ENCODE measurements at places on chromosomes 5 and 9.

DNA sequence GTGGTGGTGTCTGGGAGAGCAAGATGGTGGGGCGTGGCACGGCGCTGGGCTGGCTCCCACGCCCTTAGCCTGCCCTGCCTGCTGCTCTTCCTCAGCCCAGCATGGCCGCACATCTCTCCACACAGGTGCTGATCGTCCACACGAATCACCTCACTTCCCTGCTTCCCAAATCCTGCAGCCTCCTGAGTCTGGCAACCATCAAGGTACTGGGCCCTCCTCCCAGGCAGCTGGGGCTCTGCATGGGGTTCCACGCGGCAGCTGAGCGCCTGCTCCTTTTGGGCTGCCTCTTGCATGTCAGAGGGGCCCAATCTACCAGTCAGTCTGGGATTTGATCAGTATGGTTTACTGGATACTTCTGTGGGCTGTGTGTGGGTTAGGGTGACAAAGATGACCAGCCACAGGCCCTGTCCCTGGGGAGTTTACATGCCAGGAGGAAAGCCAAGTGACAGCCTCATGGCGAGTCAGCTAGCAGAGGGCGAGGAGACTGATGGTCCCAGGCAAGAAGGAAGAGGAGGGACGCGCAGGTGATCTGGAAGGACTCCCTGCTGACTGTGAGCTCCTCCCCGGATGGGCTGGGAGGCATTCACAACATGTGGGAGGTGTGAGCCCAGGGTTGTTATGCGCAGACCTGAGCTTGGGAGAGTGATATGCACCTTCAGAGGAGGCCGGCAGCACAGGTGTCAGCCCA is 6.0 kb downstream of the LRSAM1 start:
- no peak for DNase-seq

DNA sequence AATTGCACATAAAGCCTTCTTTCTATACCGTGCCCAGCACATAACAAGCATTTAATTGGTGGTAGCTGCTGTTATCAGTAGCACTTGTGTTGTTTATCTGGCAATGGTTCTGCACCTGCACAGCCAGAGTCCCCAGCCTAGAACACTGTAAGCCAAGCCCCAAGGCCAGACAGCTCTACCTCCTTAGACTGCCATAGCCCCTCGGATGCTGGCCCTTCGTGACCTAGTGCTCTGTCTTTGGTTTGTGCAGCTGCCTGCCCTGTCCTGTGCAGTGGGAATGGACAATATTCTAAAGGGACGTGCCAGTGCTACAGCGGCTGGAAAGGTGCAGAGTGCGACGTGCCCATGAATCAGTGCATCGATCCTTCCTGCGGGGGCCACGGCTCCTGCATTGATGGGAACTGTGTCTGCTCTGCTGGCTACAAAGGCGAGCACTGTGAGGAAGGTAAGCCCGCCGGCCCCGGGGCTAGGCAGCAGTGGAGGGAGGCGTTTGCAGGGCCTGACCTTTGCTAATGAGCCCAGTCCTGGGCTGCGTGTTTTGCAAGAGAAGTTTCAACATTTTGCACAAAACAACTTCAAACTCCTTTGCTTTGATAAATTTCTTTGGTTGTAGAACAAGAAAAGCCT is 173.3 kb upstream of the WWC1 start:
- no peak for DNase-seq

DNA sequence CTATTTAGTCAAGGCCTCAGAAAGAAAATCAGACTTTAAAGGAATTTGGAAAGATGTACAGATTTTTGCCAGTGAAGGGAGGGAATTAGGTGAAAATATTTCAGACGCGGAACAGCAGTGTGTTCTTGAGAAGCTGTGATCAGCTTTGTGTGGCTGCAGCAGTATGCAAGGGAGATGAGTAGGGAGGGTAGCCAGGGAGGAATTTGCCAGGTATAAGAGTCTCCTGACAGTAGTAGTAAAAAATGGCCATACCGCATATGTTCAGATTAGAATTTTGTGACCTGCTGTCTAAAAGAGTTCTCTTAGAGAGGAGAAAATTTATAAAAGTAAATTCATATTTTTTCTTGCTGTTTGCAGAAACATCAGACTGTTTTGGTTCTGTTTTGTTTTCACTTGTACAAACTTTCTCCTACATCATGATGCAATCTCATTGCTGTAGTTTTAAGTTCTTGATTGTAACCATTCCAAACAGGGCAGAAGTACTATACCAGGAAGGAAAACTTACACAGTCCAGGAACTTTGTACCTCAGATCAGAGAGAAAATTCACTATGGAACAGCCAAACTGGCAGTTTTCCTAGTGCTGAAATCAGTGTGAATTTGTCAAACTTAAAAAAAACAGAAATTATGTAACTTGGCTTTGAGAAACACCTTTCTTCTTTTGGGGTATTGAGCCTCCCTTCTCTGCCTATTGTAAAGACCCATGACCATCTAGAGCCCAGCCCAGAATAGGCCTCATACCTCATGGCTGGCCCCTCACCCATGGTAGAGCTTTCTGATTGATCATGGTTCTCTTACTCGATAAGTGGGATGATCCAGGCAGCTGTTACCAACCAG is 78.4 kb upstream of the NR3C1 start:
- no peak for DNase-seq

- DNase-seq = no peak
Measured at GRCh38 chr9:120875643-120875953, 1.4 kb downstream of the PHF19 start.

GRCh38 chr5:125245216-125245615 is 498.8 kb upstream of the ZNF608 start:
- DNase-seq = no peak

DNA sequence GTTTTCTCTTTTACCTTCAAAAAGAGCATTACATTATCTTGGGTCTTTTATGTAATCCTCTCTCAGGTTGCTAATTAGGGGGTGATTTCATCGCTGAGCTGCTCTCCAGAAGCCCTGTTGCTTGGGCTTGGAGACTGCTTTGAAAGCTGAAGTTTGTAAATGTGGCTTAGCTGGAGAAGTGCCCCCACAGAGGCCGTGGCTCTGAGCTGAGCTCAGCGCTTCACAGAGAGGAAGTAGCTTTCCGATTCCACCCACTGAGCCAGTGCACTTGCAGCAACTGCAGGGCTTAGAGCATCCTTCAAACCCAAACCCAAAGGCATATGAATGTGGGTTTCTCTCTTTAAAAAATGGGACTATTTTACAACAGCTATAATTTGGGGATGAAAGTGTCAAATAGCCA is 13.7 kb upstream of the NXNL2 start:
- no peak for DNase-seq

GRCh38 chr9:131677444-131678180 is 62.3 kb downstream of the RAPGEF1 start:
- no peak for DNase-seq

- DNase-seq = no peak
Measured at GRCh38 chr5:83549674-83550073, 78.1 kb downstream of the VCAN start.

DNA sequence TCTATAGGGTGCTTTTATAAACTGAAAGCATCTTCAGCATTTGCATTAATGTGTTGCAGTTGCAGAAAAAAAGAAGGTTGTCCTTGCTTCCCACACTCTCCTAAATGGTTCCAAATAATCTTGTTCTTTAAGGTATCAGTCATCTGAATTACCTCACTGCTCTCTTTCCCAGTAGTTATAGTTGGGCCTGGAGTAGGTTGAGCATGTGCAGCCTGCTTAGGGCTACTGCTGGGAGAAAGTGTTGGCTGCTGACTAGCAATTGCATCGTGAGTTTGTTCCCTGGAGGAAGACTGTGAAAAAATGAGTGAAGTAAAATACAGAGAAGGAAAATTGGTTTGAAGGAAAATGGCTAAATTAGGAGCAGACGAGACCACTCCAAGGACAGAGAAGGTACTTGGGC is 74.5 kb downstream of the PRR16 start:
- DNase-seq = no peak

DNA sequence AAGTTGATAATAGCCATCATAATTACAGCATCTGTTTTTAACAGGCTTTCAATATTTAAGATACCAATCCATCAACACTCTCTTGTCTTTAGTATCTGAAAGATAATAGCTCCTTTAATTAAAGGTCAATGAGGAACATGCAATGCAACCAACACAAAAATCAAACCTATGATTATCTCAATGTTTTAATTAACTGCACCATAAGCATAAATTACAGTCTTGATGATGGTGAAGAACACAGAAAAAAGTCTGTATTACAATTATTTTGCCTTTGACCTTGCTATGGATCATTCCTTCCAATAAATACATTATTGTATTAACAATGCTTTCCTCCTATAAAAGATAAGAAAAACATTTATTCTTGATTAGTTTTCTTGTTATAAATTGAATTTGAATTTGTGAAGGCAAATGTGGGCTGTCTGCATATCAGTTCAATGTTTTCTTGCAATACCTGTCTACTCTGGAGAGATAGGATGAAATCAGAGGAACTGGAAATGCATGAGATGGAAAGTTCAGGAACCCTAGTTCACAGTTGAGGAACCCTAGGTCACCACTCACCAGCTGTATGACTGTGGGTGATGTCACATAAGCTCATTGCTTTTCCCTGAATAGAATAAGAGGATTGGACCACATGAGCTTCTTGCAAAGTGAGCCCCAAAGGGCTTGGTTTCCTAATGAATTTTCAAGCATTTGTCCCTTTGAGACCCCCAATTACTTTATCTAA is 58.5 kb upstream of the ANXA1 start:
- DNase-seq = no peak

DNA sequence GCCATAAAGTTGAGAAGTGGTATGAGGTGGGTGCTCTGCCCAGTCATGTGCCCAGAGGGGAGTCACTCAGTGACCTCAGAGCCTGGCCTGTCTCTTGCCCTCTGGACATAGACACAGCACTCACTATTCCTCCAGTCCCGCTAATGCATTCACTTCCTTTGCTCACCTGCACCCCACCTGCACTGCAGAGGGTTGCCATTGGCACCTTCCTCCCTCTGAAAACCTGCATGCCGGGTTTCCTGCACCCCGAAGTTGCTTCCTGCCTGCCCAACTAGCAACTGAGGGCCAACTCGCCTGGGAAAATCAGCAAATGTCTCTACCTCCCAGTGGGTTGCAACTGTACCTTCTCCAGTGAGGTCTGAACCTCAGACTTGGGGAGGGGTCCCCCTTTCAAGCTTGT is 48.1 kb upstream of the SPTLC1 start:
- DNase-seq = no peak

DNA sequence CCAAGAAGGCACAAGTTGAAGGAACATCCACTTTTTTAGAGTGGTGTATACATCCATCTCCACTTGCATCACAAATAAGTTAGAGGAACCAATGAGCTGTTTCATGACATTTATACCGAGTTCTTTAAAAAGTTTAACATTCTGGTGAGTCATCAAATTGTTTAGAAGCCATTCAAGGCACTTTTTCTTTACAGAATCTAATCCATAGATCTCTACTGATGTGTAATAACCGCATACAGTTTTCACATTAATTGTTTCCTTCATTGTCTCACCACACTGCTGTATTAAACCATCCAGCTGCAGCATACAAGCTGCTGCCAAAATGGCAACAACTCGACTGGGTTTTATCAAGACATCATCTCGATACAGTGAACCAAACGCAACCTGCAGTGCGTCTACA is 744 bp downstream of the GMCL2 start:
- DNase-seq = no peak

- no peak for DNase-seq
Measured at GRCh38 chr5:17395106-17395880, 102.7 kb upstream of the TAF11L2 start.

DNA sequence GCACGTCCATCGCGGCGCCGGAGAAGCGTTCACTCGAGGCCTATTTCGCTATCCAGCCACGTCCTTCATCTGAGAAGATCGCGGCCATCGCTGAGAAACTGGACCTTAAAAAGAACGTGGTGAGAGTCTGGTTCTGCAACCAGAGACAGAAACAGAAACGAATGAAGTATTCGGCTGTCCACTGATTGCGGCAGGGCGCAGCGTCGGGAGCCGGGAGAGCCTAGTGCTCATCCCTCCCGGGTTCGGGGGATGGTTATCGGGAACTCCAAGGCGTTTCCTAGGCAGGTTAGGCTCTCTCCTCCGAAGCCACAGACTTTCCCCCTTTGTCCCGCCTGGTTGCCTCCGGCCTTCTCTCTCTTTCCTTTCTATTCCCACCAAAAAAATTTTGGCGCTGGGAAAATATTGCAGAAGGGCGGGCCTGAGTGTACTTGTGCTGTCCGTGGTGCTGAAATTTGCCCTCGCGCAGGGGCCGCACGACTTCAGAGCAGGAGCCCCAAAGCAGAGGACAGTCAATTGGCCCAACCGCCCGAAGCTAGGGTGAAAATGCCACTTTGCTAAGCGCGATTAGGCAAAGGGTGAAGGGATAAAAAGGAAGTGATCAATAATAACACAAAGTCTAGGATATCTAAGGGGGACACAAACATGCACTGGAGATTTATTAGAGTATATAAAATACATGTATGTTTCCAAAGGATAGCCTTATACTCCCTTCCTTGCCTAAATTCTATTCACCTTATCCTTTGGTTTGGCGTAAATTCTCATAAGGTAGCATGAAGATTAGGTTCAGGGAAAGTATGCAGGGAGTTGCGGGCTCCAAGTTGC is 1.8 kb downstream of the POU4F3 start:
- DNase-seq = no peak

All from stimulated activated CD8-positive, alpha-beta memory T cell treated with anti-CD3 and anti-CD28 coated beads, Interleukin-4, amount 100 ng/mL, for 24 hours (primary cell).